ENCODE measurements at places on chromosomes 1 and 21.

GRCh38 chr1:61491497-61491896 is 233.4 kb downstream of the TM2D1 start:
- no peak overlapping the region for H3K27ac ChIP-seq
- H3K27me3 ChIP-seq: no peaks in the 10 kb centered on the region
- H3K4me1 ChIP-seq: peaks cover 2% of the 10 kb centered on the region
- H3K36me3 ChIP-seq: no peaks in the 10 kb centered on the region
- DNase-seq: no peak

GRCh38 chr1:63363014-63363413 is 4.4 kb upstream of the ALG6 start:
- peaks cover 7% of the 10 kb centered on the region for H3K4me1 ChIP-seq
- H3K4me3 ChIP-seq: no peak overlapping the region
- H3K27ac ChIP-seq: no peak overlapping the region
- no peaks in the 10 kb centered on the region for H3K36me3 ChIP-seq
- DNase-seq: no peak
- peaks cover 3% of the 10 kb centered on the region for H3K27me3 ChIP-seq

GRCh38 chr1:51570063-51570710 is 46.7 kb upstream of the OSBPL9 start:
- no peak for DNase-seq
- no peak overlapping the region for H3K27ac ChIP-seq
- no peaks in the 10 kb centered on the region for H3K27me3 ChIP-seq
- no peak overlapping the region for H3K4me3 ChIP-seq

GRCh38 chr1:109751531-109752260 is 10.9 kb upstream of the GSTM3 start:
- no peaks in the 10 kb centered on the region for H3K36me3 ChIP-seq
- no peak overlapping the region for H3K4me3 ChIP-seq
- no peaks in the 10 kb centered on the region for H3K4me1 ChIP-seq
- no peak for DNase-seq
- no peak overlapping the region for H3K27ac ChIP-seq

DNA sequence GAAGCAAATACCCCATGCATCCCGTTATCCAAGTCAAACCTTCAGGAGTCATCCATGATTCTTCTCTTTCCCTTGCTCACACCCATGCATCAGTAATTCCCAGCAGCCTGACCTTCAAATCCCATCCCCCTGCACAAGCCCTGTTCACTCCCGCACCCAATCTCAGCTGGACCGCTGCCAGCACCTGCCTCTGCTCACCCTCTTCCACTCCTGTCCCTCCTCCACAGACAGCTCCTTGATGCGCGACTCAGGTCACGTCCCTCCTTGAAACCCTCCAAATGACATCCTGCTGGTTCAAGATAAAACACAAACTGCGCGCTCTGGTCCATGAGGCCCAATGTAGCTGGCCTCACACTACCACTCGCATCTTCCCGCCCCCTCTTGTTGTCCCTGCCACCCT is 43.4 kb upstream of the MPZL1 start:
- H3K4me3 ChIP-seq: no peak overlapping the region
- H3K27ac ChIP-seq: no peak overlapping the region
- no peaks in the 10 kb centered on the region for H3K4me1 ChIP-seq
- no peak for DNase-seq
- H3K27me3 ChIP-seq: no peaks in the 10 kb centered on the region
- H3K36me3 ChIP-seq: no peaks in the 10 kb centered on the region

DNA sequence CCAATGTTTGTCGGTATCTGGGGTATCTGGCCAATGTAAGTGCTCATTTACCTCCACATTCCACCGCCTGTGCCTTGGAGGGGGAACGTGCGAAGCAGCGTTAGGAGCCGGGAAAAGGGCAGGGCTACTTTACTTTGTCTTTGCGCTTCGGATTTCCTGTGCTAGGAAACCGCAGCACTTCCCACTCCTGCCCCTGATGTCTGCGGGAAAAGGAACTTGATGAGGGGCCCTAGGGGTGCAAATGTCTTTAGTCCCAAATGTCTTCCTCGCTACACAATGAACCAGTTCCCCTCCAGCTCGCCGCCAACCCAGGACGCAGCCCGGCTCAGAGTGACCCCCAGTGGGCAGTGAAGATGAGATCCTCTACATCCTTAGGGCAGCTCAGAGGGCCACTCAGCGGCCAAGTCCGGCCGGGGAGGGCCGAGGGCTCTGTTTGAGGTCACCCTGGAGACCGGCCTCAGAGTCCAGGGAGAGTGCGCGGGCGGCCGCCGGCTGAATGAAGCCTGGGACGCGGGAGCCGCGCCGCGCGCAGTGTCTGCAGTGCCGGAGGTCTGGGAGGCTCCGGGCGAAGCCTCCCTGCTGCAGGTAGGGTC is at the start of gene DYNLT5:
Gene DYNLT5 (plus strand): TSS at position 460 of the 593 bp plus-strand sequence. CDS start 2,200 bp downstream, outside the sequence.
- H3K27me3 ChIP-seq: peaks cover 13% of the 10 kb centered on the region
- H3K36me3 ChIP-seq: no peaks in the 10 kb centered on the region
- H3K27ac ChIP-seq: no peak within 1 kb of the TSS
- peak within 1 kb of the TSS; percentile 75 for H3K4me3 ChIP-seq
- peak; percentile 51 for DNase-seq
- peaks cover 7% of the 10 kb centered on the region for H3K4me1 ChIP-seq

GRCh38 chr1:46582972-46583371 is 21.1 kb downstream of the MKNK1 start:
- no peaks in the 10 kb centered on the region for H3K27me3 ChIP-seq
- H3K36me3 ChIP-seq: peaks cover 5% of the 10 kb centered on the region
- H3K4me1 ChIP-seq: no peaks in the 10 kb centered on the region
- H3K27ac ChIP-seq: no peak overlapping the region
- no peak overlapping the region for H3K4me3 ChIP-seq
- DNase-seq: no peak

DNA sequence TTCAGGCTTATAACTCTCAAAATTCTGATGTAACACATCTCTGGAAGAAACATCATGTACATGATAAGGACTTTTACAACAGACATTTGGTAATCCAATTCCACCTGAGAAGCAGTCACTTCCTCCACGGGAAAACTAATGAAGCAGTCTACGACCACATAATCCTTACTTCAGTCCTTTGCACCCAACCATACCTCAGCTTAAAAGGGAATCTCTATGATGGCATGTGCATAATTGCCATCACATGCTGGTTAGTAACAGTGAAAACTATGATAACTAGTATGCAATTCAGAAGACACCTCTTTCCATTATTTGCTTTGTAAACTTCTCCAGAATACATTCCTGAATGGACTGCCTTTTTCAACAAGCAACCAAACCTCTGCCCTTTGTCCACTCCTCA is 53.1 kb downstream of the TTC13 start:
- no peak overlapping the region for H3K27ac ChIP-seq
- no peaks in the 10 kb centered on the region for H3K4me1 ChIP-seq
- H3K4me3 ChIP-seq: no peak overlapping the region
- DNase-seq: no peak
- H3K36me3 ChIP-seq: peaks cover 64% of the 10 kb centered on the region
- H3K27me3 ChIP-seq: no peaks in the 10 kb centered on the region

GRCh38 chr1:177287270-177287669 is 116.5 kb downstream of the BRINP2 start:
- no peak overlapping the region for H3K4me3 ChIP-seq
- DNase-seq: no peak
- H3K27ac ChIP-seq: no peak overlapping the region
- no peaks in the 10 kb centered on the region for H3K4me1 ChIP-seq
- H3K27me3 ChIP-seq: no peaks in the 10 kb centered on the region

DNA sequence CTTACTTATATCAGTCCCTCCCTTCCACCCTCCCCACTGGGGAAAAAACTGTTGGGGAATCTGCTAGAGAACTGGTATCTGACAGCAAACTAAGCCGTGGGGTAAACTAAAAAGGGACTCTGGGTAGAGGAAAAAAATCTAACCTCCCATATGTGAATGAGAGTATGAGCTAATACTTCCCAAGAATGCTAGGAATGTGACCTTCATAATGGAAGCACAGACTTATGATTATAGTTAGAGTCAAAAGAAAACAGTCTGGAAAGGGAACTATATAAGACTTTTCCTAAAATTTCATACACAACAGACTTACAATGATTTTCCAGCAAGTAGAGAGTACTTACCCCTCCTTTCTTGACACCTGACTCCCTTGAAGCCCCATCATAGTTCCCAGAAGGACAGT is 23.0 kb upstream of the RBBP5 start:
- H3K4me3 ChIP-seq: no peak overlapping the region
- DNase-seq: no peak
- peaks cover 7% of the 10 kb centered on the region for H3K4me1 ChIP-seq
- H3K36me3 ChIP-seq: peaks cover 30% of the 10 kb centered on the region
- H3K27ac ChIP-seq: no peak overlapping the region

GRCh38 chr1:63813829-63814277 is 40.0 kb downstream of the ROR1 start:
- no peak overlapping the region for H3K4me3 ChIP-seq
- no peaks in the 10 kb centered on the region for H3K36me3 ChIP-seq
- H3K4me1 ChIP-seq: no peaks in the 10 kb centered on the region
- H3K27me3 ChIP-seq: no peaks in the 10 kb centered on the region
- no peak overlapping the region for H3K27ac ChIP-seq

DNA sequence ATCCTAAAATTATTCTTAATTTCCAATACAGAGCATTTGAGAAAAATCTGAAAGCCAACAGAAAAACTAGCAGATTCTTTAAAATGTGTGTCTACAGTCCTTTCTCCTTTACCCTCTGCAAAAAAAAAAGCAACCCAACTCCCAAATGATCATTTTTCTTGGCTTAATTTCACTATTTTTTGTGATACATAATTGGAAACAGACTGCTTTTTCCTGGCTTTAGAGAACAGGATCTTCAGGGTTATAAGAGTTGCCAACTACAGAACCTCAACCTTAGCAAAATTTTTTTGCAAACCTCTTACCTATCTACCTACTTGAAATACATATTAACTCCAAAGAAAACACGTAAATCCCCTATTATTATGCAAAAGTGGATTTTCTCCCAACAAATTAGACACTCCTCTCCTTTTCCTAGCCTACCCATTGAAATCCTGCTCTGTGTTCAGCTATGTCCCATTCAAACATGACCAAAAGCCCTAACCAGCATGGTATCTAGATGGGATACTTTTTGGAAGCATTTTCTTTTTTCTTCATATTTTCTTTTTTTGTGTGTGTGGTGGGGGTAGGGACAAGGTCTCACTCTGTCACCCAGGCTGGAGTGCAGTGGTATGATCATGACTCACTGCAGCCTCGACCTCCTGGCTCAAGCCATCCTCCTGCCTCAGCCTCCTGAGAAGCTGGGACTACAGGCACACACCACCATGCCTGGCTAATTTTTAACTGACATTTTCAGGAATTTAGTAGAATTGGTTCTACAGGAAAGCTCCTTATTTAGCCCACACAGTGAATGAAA is 9.0 kb downstream of the TGFBR3 start:
- DNase-seq: no peak
- H3K4me1 ChIP-seq: peaks cover 10% of the 10 kb centered on the region
- no peak overlapping the region for H3K4me3 ChIP-seq
- H3K36me3 ChIP-seq: no peaks in the 10 kb centered on the region

DNA sequence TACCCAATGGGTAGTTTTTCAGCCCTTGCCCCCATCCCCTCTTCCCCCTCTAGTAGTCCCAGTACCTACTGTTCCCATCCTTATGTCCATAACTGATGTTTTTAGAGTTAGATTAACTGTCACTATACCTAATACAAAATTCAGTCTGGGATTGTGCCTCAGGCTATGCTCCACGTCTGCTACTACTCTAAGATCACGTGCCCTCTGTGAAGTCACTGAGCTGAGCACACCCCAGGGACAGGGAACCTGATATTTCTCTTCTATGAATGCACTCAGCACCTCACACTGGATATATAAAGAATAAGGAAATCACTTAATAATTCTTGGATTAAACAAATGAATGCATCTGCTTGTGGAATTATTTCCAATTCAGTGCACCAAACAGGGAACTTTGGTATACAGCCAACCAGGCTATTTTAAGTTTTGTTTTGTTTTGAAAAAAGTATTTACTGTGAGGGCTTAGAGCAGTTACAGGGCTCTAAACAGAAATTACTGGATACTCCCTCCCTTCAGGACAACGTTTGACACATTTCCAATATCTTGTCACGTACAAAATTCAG is 307.9 kb downstream of the SMYD3 start:
- no peak overlapping the region for H3K27ac ChIP-seq
- no peak for DNase-seq
- no peaks in the 10 kb centered on the region for H3K27me3 ChIP-seq
- H3K4me1 ChIP-seq: no peaks in the 10 kb centered on the region
- H3K4me3 ChIP-seq: no peak overlapping the region

DNA sequence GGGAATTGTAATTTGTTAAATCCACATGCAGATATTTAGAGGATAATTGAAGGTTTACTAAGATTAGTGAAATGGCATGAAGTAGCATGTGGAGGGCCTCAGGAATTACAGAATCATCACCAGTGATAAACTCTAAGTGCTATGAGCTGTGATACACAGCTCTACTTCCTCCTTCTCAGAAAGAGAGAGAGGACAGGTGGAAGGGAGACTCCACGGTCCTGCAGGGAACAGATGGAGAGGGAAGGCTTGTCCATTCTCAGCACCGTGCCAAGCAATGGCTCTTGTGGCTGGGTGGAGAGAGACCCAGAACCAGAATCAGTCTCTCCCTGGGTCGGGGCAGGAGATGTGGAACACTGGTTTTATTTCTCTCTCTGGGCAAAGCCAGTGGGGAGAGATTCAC is 27.8 kb upstream of the LYPD8 start:
- H3K27ac ChIP-seq: no peak overlapping the region
- H3K27me3 ChIP-seq: peaks cover 9% of the 10 kb centered on the region
- DNase-seq: no peak

- H3K36me3 ChIP-seq: peaks cover 23% of the 10 kb centered on the region
- H3K4me3 ChIP-seq: no peak overlapping the region
- no peak for DNase-seq
- no peaks in the 10 kb centered on the region for H3K4me1 ChIP-seq
- no peaks in the 10 kb centered on the region for H3K27me3 ChIP-seq
These were observed 3.6 kb downstream of the NUP210L start for GRCh38 chr1:154151311-154151710.

DNA sequence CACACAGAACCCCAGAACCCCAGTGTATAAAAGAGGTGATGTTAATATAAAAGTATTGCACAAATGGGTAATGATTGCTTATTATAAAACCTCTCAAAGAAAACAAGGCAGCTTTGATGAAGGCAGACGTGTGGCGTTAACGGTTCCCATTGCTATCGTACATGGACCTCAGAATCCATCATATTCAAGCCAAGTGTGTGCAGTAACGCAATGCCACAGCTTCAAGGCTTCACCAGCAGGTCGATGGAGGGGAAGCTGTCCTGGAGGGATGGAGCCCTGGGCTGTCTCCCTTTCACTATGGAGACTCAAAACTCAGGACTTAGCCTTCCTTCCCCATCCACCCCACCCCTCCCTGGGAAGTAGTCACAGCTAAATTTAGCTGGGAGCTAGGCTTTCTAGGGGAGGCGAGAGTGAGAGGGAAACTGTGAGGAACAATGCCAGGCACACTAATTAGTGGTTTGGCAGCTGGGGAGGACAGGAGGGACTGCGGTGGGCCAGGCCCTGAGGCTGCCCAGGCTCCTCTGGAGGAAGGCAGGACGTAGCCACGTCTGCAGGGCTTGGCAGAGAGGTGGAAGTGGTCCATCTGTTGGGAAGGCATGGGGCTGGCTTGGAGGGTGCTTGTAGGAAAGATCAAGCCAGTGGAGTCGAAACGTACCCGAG is 121.2 kb downstream of the HMGB4 start:
- H3K4me1 ChIP-seq: no peaks in the 10 kb centered on the region
- no peak for DNase-seq
- no peaks in the 10 kb centered on the region for H3K36me3 ChIP-seq
- H3K27ac ChIP-seq: no peak overlapping the region

GRCh38 chr1:93738075-93738622 is 56.5 kb upstream of the BCAR3 start:
- no peaks in the 10 kb centered on the region for H3K36me3 ChIP-seq
- peaks cover 21% of the 10 kb centered on the region for H3K4me1 ChIP-seq
- H3K27me3 ChIP-seq: no peaks in the 10 kb centered on the region
- H3K27ac ChIP-seq: no peak overlapping the region

- peaks cover 3% of the 10 kb centered on the region for H3K4me1 ChIP-seq
- H3K27ac ChIP-seq: no peak overlapping the region
- no peak overlapping the region for H3K4me3 ChIP-seq
- no peak for DNase-seq
These were observed 37.3 kb upstream of the ARHGEF16 start for GRCh38 chr1:3417082-3417739.

Measured in neuronal stem cell (in vitro differentiated cells).